Common myeloid progenitor, CD34-positive (primary cell): ENCODE measurements at places on chromosomes 12 and 14.
A peak's percentile ranks its signal among the peaks of the same experiment; 100 is the strongest.

DNA sequence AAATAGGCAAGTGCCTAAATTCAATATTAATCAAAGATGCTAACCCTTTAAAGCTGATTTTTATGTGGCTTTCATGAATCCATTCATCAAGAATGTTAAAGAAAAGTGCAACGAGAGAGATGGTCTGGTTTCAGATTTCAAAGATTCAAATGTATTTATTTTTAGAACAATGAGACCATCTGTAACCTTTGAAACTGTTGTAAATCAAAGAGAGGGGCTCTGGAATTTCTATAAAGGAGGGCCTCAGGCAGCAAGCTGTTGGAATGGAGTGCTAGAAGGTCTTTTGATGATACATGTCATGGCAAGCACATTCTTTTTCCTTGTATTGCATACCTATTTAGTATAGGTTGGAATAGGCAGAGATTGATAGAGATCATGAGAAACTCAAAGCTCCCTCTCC lies 433.0 kb downstream of the LRIG3 start:
- DNase-seq, result no peak

DNA sequence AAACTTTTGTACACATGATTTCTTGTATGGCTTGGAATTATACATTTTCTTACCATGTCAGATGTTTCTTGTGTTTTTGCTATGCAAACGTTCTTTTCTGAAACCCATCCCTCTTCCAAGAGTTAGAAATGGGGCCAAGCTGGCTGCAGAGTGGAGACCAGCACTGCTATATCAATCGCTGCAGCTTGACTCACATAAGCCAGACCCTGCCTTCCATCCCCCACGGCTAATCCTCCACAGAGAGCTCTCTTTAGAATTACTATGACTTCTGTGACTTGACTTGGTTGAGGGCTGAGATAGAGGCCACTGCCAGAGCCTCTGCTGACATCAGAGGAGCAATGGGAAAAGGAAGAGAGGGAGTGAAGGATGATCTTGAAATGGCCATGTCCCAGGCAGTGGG lies 147.9 kb downstream of the DACT1 start:
- DNase-seq, result no peak

DNA sequence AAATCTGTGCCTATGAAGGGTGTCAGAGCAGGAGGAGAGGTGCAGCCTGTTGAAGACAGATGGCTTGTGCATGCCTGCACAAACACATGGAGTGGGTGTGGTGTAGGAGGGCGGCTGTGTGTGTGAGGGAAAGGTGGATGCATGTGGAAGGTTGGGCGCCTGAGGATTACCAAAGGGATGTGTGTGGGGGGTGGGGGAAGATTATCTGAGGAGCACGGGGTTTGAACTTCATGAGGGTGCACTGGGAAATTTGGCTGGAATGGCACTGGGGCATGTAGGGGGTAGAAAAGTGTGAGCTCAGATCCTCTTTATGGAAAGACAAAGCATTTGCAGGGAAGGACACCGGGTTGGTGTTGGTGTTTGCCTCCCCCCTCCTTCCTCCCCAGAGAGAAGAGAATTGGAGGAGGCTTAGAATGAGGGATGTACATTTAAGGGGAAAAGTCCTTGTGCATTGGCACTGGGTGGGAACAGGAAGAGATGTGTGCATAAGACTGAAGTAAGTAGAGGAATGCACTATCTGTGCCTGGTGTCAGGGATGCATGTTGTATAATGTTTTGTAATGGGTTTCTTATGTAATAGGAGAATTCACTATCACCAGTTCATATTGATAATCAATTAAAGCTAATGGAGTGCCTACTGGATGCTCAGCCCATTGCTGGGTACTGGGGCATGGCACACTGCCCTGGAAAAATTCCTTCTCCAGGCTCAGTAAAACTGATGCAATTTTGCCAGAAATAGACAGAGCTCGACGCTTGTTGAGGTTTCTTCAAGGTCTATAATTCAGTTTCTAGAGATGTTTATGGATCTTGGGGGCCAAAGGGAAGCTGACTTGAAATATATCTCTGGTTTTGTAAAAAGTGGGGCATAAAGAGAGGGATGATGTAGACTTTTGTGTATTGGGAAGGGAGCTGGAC lies 3.0 kb downstream of the NTF3 start:
- DNase-seq, result no peak

- DNase-seq, result no peak
Measured at GRCh38 chr12:241266-241665, 21.4 kb downstream of the SLC6A13 start.

DNA sequence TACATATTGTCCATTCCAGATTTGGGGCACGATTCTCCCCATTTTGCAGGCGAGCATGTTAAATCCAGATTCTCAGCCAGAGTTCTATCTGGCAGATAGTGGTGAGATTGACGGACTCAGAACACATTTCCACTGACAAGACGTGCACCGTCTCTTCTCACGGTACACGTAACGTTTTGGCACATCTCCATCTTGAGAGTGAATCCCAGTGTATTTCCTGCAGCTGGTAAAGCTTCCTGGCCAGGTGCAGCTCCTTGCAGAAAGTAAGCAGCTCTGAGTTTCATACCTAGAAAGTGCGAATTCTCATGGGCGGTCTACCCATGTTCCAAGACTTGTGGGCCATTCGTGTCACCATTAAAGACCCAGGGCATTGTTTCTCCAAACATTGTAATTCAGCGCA lies 102.6 kb downstream of the TSPAN9 start:
- no peak for DNase-seq

- peak; percentile 100 for DNase-seq
Measured at GRCh38 chr12:123232807-123233504, at the start of the genes MPHOSPH9 and MTRFR. Gene MPHOSPH9 (minus strand): TSS chr12:123233141. CDS start chr12:123230364, 2,777 bp downstream. Gene MTRFR (plus strand): TSS chr12:123233436. CDS start chr12:123253675, 20,239 bp downstream.

DNA sequence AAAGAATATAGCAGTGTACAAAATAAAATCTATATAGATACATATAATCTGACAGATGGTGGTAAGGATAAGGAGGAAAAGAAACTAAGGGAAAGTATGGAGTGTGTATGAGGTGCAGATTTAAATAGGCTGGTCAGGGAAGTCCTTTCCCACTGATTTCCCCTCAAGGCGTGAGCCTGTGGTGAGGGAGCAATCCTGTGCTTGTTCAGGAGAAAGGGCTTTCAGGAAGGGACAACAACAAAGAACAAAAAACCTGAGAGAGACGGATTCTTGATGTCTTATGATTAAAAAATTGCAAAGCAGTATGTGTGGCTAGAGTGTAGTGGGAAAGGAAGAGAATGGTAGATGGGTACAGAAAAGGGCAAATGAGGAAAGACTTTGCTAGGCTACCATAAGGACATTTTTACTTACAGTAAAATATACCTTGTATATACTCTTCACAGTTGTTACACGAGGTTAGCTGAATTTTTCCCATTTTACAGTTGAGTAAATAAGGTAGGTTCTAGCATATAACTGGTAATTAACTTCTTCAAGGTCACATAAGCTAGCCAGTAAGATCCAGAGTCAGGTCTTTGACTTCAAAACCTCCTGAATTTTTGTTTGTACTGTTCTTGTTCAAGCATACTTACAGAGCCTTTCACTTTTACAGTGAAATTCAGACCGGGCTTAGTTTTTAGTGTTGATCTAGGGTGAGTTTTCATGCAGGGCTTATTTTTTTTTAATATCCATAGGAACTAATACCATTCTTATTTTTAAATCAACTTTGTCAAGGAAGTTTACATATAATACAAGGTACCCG lies 15.6 kb downstream of the CNOT2 start:
- DNase-seq, result no peak

DNA sequence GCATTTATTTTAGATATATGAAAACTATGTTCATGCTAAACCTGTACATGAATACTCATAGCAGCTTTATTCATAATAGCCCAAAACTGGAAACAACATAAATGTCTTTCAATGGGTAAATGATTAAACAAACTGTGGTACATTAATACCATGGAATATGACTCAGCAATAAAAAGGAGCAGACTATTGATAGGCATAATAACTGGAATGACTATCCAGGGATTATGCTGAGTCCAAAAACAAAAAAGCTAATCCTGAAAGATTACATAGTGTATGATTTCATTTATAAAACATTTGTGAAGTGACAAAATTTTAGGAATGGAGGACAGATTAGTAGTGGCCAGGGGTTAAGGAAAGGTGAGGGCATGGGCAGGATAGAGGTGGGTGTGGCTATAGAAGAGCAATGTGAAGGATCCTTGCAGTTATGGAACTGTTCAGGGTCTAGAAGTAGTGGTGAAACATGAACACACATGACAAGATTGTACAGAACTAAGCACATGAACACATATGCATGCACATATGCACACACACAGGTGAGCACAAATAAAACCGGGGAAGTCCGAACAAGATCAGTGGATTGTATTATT lies 61.1 kb upstream of the CDKN3 start:
- no peak for DNase-seq

DNA sequence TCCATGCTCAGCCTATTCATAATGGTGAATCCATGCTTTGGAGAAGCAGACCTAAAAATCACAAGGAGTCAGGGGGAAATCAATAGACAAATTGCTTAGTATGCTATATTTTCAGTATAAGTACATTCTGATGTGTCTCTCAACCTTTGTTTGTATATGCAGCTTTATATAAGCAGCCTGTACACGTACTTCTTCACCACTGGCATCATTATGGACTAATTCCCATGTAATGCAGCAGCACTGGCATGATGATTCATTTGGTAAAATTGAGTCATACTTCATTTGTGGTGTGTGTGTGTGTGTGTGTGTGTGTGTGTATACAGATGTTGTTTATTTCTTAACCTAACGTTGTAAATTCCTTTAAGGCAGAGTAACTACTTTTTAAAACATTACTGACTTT lies 10.9 kb downstream of the DCP1B start:
- DNase-seq, result no peak

DNA sequence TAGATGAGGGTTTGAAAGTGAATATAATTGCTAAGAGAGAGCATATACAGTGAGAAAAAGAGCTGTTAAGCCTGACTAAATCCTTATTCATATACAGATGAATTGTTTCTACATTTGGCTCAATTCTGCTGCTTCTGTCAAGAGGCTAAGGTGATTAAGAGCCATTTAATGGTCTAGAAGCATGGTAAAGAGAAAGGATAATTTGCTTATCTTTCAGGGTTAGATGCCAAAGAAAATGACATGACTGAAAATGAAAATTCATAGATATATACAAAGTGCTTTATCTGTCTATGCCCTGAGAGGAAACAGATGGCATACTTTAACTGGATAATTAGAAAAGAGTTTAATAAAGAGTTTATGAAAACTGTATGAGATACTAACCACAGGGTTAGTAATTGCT lies 834.9 kb downstream of the SLC6A15 start:
- no peak for DNase-seq

DNA sequence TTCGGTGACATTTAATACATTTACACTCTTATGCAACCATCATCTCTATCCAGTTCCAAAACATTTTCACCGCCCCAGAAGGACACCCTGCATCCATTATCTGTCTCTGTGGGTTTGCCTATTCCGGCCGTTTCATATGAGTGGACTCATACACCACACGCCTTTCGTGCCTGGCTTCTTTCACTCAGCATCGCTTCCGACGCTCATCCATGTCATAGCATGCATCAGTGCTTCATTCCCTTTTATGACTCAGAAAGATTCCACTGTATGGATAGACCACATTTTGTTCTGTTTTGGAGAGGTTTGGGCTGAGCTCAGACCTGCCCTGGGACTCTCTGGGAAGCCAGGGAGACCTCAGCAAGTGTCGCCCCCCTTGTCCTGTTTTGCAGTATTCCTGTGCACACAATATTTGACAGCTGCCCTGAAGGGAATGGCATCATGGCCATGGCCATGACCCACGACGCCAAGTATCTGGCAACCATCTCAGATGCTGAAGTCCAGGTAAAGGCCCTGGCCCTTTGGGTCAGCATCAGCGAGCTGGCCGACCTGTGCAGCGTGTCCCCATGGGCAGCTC lies 23.8 kb downstream of the CFAP251 start:
- DNase-seq, result no peak

DNA sequence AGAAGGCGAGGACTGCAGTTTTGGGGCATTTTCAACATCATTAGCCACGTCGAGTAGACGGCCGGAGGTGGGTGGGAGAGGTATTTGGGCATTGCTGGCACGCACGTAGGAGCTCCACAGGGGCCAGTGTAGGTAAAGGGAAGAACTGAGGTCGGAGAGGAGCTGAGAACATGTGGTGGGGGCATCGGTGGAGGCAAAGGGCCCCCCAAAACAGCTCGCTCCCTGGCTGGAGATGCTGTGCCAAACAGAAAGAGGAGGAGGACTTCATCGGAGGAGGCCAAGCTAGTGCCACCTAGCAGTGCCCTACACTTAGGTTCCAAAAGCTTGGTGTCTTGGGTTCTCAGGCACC lies 52.0 kb upstream of the PPP2R5C start:
- no peak for DNase-seq

GRCh38 chr12:67891596-67891995 lies 97.7 kb upstream of the IFNG-AS1 start:
- no peak for DNase-seq
